ENCODE measurements at places on chromosomes 11 and 22.

- no peak for DNase-seq
Observed at GRCh38 chr22:20511578-20512229, 4.3 kb downstream of the MED15 start.

DNA sequence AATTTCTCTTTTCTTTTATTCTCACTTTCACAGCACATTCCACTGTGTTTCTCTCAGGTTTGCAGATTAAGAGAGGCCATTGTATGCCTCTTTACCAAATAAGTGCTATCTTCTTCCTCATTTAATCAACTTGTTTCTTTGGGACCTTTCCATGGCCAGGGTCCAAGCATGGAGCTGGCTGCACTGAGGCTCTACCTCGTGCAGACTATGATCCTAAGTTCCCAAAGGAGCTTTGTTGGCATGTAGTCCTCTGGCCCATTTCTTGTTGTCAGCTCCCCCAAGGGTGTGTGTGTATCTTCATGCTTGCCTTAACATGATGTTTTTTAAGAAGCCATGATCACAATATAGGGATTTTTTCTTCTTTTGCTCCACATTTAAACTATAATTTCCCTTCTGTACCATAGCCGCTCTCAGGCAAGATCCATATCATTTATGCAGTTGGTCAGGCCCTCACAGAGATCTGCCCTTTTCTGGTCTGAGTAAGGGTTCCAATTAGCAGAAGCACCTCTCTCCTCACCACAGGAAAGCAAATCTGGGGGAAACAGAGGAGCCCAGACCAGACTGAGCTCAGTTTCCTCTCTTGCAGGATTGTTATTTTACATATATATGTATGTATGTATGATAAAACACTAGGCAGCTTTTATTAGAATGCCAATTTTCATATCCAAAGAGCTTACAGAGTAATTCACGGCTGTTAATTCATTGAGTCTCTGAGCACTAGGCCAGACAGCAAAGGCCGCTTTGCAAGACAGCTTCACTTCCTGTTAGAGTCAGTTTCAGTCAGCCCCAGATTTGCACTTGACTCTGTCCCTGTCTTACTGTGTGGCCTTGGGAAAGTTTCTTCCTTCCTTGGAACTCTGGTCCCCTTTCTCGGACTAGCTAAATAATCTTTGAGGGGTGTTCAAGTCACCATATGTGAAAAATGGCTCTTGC lies 34.3 kb downstream of the CYB5R2 start:
- no peak for DNase-seq

DNA sequence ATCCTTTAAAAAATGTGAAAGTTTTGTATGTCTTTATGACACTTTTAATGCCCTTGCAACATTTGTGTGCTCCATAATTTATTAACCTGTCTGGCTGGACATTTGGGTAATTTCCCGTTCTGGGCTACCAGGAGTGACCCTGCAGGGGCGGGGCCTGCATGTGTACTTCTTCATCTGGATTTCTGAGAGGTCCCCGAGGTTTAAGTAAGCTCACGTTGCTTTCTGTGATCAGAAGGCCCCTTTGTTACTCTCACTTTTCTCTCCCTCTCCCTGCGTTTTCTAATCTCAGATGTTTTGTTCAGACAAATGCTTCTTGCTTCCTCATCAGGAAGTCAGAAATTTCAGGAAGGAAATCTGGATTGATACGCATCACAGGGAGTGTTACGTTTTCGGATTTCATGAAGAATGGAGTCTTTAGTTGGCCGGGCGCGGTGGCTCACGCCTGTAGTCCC lies 78.9 kb upstream of the CRYBB3 start:
- no peak for DNase-seq

DNA sequence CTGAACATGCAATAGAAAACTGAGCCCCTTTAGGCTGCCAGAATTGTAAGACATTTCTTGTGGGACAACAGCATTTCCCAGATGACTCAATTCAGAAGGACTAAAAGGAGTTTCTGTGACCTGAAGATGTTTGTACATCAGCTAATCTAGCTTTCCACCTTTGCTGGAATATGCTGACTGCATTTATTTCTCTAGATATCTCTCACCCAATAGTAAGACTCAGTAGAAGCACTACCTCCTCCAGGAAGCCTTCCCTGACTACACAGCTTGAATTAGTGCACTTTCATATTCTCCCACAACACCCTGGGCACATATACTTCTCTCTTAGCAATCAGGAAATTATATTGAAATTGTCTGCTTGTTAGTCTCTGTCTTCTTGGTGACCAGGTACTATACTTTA lies 98.1 kb upstream of the BLID start:
- DNase-seq: no peak

DNA sequence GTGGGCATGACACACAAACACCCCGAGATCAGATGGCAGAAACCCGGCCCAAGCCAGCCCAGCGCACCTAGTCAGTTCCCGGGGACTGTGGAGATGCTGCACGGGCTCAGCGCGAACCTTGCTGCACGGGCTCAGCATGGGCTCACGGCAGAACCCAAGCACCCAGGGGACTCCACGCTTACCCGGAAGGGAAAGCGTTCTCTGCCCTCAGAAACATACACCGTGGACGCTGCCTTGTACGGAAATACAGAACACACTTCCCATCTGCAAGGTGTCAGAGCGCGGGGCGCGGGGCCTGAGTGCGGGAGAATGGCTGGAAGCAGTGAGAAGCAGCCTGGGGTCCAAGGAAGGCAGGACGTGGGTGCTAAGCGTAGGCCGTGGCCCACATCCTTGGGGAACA lies 319.9 kb downstream of the NTM start:
- no peak for DNase-seq

DNA sequence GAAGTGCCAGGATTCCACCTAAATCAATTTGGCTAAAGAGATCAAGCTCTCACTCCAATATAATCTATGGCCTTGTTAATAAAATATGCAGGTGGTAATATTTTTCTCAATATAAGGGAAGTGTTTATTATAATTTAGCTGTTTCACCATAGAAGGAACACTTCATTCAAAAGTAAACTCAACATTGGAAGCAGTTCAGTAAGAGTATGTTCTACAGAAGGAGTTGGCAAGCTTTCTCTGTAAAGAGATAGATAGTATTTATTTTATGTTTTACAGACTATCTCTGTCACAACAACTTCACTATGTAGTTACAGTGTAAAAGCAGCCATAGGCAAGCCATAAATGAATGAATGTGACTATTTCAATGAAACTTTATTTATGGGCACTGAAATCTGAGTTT lies 313.6 kb upstream of the ANO3 start:
- DNase-seq: no peak

DNA sequence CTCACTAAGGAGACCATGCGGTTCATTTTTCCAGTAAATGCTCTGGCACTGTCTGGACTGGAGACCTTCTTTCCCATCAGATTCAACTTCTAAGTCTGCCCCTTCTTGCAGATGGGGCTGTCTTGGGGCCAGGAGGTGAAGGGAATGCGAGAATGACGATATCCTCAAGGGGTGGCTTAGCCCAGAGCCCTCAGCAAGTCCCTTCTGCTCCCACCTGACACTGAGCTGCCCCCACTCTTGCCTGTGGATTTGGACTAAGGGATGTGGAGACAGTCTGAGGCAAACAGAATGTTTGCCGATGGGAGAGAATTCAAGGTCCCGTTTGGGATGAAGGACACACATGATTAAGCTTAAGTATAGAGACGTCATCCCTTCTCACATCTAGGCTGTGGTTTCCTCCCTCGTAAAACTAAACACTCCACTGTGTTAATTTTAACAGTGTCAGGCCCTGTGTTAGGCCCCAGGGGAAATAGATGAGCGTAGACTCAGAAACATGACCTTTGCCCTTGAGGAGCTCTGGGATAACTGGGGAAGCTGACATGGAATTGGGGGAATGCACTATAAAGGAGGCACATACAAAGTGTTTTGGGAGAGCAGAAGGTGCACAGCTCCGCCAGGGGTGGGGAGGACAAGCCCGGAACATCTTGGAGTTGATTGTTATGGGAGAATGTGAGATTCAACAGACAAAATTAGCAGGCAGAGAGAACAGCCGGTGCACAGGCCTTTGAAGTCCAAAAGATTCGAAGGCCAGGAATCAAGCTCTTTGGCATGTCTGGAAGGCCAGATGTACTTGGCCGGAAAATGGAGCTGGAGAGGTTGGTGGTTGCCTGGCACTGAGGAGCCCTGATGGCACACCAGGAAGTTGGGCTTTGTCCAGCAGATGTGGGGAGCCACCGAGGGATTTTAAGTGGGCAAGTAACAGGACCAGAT lies 71.6 kb downstream of the ST3GAL4 start:
- no peak for DNase-seq

DNA sequence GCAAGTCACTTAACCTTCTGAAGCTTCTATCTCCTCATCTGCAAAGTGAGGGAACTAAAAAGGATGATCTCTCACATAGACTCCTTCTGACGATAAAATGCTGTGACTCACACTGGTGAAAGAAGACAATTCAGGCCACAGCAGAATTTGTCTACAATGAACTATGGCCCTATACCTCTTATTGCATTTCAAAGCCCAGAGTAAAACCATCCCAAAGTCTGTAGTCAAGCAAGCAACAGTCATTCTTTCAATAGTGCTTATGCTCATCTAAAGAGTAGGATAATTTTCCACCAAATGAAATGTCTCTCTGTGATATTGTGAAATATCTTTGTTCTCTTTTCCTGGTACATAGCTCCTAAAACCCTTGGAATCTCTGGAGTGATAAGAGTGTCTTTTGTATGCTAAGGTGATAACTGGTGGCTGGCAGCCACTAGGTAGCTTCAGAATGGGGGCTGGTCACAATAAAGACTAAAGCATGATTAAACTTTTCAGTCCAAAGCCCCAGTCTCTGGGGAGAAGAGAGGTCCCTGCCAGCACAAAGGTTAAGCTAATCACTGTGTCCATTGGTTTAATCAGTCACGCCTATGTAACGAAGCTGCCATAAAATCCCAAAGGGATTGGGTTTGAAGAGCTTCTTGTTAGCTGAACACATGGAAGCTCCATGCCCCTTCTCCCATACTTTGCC lies 30.8 kb downstream of the SYTL2 start:
- no peak for DNase-seq

- no peak for DNase-seq
Observed at GRCh38 chr11:34929794-34930763, 13.7 kb downstream of the PDHX start.

DNA sequence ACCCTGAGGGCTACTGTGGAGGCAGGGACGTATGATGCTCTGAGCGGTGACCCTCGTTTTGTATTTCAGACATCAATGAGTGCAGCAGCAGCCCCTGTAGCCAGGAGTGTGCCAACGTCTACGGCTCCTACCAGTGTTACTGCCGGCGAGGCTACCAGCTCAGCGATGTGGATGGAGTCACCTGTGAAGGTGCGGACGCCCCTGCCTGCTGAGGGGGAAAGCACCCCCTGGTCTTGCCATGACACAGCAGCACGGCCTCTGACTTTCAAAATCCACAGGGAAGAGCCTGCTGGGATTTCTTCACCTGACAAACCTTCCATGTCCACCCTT lies 44.3 kb downstream of the FBLN1 start:
- no peak for DNase-seq

GRCh38 chr11:113796663-113797259 lies 17.2 kb downstream of the CLDN25 start:
- no peak for DNase-seq

DNA sequence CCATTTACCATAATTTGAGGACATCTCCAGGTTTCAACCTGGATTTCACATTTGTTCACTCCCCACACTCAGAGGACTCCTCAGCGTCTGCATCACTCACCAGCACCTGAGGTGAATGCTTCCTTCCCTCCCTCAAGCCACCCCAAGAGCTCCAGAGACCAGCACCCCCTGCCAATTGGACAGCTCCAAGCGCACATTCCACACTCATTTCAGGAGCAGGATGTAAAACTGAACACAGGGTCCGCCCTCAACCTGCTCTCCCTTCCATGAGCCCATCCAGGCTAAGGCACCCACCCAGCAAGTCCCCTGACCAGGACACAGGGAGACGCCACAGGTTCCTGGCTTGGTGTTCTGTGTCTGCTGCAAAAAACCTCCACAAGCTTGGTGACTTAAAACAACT lies 3.9 kb downstream of the SCGB1D1 start:
- no peak for DNase-seq

GRCh38 chr22:44351685-44352377 lies 39.1 kb upstream of the SHISAL1 start:
- DNase-seq: no peak

- no peak for DNase-seq
Observed at GRCh38 chr11:32902089-32902665, 9.6 kb downstream of the QSER1 start.

- no peak for DNase-seq
Observed at GRCh38 chr22:33573479-33573878, 346.8 kb downstream of the LARGE1 start.

GRCh38 chr22:47038206-47038835 lies 275.9 kb downstream of the TBC1D22A start:
- DNase-seq: no peak

DNA sequence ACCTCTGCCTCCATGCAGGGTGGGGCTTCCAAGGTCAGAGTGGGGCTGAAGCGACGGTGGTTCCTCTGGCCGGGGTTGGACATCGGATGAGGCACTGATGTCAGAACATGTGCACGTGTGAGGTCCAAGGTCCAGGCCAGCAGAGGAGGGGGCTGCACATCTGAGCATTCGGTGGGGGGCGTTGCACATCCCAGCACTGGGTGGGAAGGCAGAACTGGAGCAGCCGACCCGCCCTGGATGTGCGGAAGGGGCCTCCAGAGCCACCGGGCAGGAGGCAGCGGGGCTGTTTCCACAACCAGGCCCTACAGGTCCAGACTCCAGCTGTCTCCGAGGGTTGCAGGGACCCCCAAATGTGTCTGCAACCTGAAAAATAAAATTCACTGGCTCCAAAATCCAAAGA lies 271.0 kb downstream of the CTTN start:
- DNase-seq: no peak

- DNase-seq: no peak
Observed at GRCh38 chr11:116740741-116741140, 32.0 kb downstream of the BUD13 start.

- DNase-seq: no peak
Observed at GRCh38 chr11:117022526-117022925, 75.7 kb downstream of the SIK3 start.

DNA sequence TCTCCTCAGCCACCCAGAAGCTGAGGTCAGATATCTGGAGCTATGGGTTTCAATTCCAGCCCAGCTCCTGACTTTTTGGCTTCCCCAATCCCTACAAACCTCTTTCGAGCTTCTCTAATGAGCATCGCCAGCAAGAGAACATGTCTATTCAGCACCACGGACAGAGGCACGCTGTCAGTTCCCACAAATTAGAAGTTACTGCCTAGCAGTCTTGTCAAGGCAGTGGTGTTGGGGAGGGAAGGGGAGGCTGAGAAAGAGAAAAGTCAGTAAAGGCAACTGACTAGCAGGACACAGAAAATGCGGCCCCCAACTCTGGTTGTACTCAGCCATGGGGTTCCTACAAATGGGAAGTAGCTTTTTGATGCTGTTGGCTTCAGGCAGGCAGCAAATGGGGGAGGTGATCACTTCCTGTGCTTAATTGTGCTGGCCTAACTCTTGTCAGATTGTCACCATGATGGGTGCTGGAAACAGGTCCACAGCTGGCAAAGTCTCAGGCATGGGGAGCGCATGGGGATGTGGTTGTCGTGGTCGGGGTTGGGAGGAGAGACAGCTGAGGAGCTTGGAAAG lies 205.9 kb downstream of the ST3GAL4 start:
- no peak for DNase-seq

GRCh38 chr11:66421492-66422205 lies 814 bp downstream of the NPAS4 start:
- peak; percentile 83 for DNase-seq

GRCh38 chr11:133516845-133517244 lies 15.5 kb downstream of the OPCML start:
- no peak for DNase-seq

GRCh38 chr11:64687643-64688533 lies 35.1 kb downstream of the NRXN2 start:
- DNase-seq: no peak

Data from activated T-cell treated with anti-CD3 and anti-CD28 coated beads for 1 hour (primary cell).